NCI-H526 (cell line): ENCODE measurements at places on chromosomes 2 and 18.
A peak's percentile ranks its signal among the peaks of the same experiment; 100 is the strongest.

GRCh38 chr2:176174382-176174823 is 14.1 kb upstream of the HOXD1 start:
- DNase-seq = peak; percentile 71

DNA sequence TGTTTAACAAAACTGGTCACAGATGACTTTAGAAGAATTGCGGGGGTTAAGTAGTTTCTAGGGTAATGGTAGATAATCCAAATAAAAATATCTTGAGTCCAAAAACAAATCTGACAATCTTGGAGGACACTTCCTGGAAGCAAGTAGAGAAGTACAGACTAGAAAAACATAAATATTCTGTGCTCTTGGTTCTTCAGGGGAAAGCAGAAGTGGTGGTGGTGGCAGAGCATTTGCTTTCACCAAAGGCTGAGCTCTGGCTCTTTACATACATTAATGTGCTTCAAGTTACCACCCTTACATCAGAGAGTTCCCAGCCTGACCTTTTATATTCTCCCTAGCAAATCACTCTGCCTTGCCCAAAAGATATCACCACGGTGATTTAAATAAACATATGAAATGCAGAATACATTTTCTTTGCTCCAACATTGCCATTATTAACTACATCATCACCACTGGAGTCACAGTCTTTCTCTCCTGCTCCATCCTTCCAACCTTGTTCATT is 15.3 kb downstream of the PDE11A start:
- no peak for DNase-seq

- no peak for DNase-seq
Observed at GRCh38 chr2:112588611-112589045, 4.2 kb downstream of the CHCHD5 start.

- DNase-seq = no peak
Observed at GRCh38 chr18:35729991-35730668, 148.6 kb downstream of the GALNT1 start.

- DNase-seq = no peak
Observed at GRCh38 chr2:232362174-232362900, 16.2 kb upstream of the ALPP start.
